ENCODE measurements at places on chromosomes 5 and 9. TPM values are rescaled to one million over a fixed set of nuclear protein-coding genes. Genes with fewer than 3 reads are reported as not detected.
A peak's percentile ranks its signal among the peaks of the same experiment; 100 is the strongest.

- DNase-seq, result no peak
These were observed 71.7 kb downstream of the ZNF462 start for GRCh38 chr9:106934442-106935238.

GRCh38 chr9:76181020-76181641, 213.1 kb downstream of the RFK start:
- peak; percentile 59 for DNase-seq

GRCh38 chr5:95237324-95237723, 47.6 kb downstream of the MCTP1 start:
- DNase-seq, result no peak

DNA sequence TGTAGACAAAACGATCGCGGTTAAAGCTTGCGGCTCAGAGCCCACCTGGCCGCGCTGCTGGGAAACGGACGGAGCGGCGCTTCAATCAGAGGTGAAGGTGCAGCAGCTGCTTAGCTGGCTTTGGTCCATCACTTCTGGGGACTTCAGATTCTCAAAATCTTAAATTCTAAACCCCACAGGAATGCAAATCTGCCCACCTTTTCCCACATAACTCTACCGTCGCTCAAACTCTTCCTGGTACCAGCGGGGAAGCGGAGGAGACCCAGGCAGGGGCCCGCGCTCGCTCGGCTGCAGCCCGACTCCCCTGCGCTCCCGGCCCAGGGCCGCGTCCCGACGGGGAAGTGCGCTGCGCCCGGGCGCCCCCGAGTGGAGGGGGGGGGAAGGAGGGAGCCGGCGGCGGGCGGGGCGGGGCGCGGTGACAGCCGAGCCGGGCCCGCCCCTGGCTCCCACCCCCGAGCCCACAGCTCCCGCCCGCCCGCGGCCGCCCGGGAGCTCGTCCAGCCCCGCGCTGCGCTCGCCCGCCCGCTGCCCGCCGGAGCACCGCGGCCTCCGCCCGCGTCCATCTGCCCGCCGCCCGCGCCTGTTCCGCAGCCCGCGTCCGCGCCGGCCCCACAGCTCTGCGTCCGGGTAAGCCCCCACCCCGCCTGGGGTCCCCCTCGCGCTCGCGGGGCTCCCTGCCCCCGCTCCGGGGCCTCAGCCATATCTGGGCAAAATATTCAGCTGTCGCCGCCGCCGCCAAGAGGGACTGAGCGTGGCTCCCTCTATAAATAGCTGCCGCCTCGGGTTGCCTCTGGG, at the start of gene TMOD1:
Gene TMOD1 (plus strand): TSS at position 490 of the 795 bp plus-strand sequence. CDS start 22,523 bp downstream, outside the sequence.
- peak; percentile 73 for DNase-seq

GRCh38 chr5:1565737-1566734, 42.3 kb upstream of the LPCAT1 start:
- no peak for DNase-seq

GRCh38 chr5:147830035-147830434, 1.4 kb downstream of the SPINK1 start:
- no peak for DNase-seq

Gene PCDHA9
- not detected for total RNA-seq

Gene MEIKIN
- not detected for total RNA-seq

Gene ZNF782
- 1.6 TPM for total RNA-seq

Gene KCNT1
- total RNA-seq, result not detected
